ENCODE measurements at places on chromosomes 2 and 18. TPM values are rescaled to one million over a fixed set of nuclear protein-coding genes. Genes with fewer than 3 reads are reported as not detected.
A peak's percentile ranks its signal among the peaks of the same experiment; 100 is the strongest.

- peak; percentile 38 for DNase-seq
These were observed 161.2 kb upstream of the PIEZO2 start for GRCh38 chr18:11310476-11311086.

The VWA3B gene
- polyA plus RNA-seq: not detected

The L3MBTL4 gene
- polyA plus RNA-seq: 3.9 TPM

The CXCR1 gene
- polyA plus RNA-seq: not detected

DNA sequence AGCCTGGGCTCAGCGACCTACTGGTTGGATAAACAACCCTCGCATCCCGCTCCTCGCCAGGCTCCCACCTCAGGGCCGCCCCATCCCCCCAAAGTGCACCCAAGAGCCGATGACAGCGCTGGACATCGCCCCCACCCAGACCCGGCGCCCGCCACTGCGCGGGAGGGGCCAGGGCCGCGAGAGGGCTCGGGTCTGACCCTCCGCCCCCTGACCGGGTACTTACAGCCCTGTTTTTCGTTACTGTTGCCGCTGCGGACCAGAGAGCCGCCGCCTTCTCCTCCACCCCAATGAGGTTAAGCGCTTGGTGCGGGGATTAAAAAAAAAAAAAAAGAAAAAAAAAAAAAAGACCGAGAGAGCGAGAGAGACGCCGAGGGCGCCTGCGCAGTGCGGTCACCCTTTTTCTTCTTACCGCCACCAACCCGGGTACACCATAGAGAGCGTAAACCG lies at the start of gene CLASP1:
TSS of gene CLASP1 (minus strand) at position 314 of the 447 bp plus-strand sequence. CDS start 43,567 bp downstream, outside the sequence.
- DNase-seq: no peak

The CIB4 gene
- not detected for polyA plus RNA-seq

The TGFA gene
- polyA plus RNA-seq: 8.3 TPM

DNA sequence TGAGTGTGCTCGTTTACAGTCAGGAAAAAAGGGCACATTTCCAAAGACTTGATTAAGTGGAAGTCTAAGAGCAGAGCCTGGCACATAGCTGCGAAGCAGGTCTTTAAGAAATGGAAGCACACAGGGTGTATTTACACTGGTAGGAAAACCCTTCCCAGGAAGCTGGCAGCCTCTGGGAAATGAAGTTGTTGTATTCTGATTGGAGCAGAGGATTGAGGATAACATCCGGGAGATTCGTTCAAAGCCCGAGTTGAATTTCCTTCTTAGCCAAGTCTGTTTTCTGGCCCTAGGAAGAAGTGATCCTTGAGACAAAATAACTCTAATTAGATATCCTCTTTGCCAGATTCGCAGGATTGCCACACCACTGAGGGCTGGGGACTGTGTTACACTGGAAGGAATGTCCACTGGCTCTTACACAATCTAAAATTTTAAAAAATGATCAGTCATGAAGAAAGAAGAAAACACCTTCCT lies 75.9 kb downstream of the ITGB1BP1 start:
- DNase-seq: no peak

DNA sequence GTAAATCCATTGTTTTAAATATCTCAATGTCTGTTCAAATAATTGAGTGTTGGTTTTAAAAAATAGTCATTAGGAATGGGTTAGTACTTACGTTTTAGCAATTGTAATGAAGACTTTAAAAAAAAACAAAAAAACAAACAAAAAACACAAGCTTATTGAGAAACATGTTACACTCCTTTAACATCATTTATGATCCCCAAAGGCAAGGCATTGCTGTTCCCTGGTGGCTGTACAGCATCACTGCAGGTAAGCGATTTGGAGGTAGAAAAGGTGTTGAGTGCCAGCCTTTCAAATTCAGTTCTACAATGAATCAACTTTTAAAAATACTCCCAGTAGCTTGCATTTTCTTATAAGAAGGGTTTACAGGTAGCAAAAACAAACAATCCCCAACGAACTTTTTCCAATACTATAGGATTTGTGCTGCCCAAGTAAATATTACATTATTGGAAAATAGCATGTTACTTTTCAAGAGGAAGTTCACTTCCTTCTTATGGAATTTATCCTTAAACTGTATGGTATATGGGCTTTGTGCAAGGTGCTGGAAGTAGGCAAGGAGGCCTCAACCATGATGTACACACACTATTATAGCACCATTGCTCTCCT lies 27.5 kb downstream of the CNRIP1 start:
- no peak for DNase-seq

- DNase-seq: no peak
These were observed 134.1 kb downstream of the KCNH7 start for GRCh38 chr2:162704496-162704895.

The PRADC1 gene
- 57.7 TPM for polyA plus RNA-seq

- DNase-seq: no peak
These were observed 596.9 kb downstream of the DCC start for GRCh38 chr18:52936931-52937330.

- DNase-seq: no peak
These were observed 88.1 kb upstream of the ZEB2 start for GRCh38 chr2:144607891-144608521.

GRCh38 chr18:62404881-62405280 lies 79.8 kb downstream of the TNFRSF11A start:
- no peak for DNase-seq

DNA sequence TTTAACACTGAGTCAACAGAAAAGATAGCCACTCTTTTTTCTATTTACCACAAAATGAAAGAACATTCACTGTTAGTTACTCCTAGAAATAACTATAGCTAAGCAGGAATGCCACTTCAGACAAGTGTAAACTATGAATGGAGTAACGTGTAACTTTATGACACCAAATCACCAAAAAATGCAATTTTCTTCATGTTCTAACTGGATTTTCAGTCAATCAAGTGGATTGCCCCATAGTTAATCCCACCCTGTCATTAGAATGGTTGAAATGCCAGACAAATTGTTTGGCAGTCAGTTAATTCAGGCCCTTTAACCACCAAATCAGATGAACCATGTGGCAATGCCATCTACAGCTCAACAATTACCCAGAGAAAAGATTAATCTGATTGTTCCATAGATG lies 9.9 kb downstream of the EPHA4 start:
- DNase-seq: no peak

GRCh38 chr2:74700643-74701372 lies 46.8 kb downstream of the SEMA4F start:
- no peak for DNase-seq

DNA sequence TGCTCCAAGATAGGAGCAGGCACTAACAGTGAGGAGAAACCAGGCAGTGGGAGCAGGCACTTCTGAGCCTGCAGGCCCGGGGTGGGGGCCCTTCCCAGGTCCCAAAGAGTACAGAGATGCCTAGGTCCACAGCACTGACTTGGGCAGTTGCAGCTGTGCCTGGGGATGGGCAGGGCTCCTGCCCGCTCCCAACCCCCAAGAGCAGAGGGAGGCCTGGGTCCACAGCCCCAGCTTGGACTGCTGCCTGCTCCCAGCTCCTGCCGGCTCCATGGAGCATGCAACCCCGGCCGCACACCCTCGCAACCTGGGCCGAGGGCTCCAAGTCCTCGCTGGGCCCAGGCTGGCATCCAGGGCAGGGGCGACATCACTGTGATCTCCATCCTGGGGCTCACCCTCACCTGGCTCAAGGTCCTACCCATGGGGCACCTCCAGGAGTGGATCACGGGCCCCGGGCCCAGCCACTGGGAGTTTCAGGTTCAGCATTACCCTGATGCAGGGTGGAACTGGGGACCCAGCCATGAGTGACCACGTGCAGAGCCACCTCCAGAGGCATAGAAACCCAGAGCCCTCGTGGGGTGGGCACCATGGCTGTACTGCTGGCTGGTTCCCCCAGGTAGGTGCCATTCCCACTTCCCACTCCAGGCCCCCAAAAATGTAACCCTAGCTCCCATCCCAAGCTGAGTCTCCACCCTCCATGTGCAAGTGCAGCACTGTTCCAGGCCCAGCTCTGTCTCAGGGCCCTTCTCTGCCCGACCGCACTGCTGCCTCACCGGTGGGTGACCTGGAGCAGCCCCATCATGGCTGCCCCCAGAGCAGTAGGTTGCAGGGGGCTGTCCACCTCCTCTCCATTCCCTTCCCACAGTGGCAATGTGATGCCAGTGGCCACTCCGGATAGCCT lies 325.6 kb downstream of the NR4A2 start:
- DNase-seq: no peak

GRCh38 chr2:240725671-240726070 lies 34.0 kb downstream of the AQP12A start:
- DNase-seq: no peak

DNA sequence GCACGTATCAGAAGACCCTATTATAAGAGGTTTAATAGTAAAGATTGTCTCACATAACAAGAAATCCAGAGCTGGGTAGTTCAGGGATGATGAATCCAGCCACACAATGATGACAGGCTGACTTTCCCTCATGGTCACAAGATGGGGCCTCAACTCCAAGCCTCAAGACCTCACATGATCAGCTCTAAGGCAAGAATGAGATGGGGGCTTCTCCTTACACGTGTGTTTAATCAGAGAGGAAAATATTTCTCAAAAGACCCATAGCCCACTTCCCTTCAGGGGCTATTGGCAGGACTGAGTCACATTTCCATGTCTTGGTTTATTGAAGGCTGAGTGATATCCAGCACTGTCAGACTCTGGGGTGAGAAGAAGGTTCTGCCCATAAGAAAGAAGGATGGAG lies 100.2 kb upstream of the FOSL2 start:
- no peak for DNase-seq

- DNase-seq: no peak
These were observed 37.7 kb downstream of the STON1 start for GRCh38 chr2:48567671-48568070.

The GAD1 gene
- 4.1 TPM for polyA plus RNA-seq

DNA sequence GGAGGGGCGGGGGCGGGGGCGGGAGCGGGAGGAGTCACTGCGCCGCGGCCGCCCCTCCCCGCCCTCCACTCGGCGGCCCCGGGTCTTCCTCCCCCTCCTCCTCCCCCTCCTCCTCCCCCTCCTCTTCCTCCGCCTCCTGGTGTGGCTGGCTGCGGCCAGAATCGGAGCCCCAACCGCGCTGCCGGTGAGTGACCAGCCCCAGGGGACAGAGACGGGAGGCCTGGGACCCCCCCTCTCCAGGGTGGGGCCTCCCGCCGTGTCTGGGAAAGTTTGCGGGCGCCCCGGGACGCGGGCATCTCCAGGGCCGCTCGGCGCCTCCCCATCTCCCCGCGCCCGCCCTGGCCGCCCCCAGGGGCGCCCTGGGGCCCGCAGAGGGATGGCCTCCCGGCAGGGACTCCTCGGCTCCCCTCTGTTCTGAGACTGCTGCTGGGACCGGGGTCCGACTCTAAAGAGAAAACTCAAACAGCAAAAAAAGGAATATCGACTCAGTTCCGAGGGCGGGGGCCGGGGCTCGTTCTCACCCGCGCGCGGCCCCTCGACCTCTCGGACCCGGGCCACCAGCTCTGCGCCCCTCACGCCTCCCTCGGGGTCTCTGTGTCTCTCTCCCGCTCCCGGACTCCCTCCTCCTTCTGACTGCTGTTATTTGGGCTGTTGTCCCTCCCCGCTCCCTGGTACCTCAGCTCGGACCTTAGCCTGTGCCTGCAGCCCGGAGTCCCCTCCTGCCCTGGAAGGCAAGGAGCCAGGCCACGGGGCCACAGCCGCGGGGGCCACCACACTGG lies at the start of gene STON1:
TSS of gene STON1 (plus strand) at position 122 of the 779 bp plus-strand sequence. CDS start 50,480 bp downstream, outside the sequence.
- DNase-seq: peak; percentile 70

- DNase-seq: no peak
These were observed 15.6 kb downstream of the SUCLG1 start for GRCh38 chr2:84443477-84443876.

DNA sequence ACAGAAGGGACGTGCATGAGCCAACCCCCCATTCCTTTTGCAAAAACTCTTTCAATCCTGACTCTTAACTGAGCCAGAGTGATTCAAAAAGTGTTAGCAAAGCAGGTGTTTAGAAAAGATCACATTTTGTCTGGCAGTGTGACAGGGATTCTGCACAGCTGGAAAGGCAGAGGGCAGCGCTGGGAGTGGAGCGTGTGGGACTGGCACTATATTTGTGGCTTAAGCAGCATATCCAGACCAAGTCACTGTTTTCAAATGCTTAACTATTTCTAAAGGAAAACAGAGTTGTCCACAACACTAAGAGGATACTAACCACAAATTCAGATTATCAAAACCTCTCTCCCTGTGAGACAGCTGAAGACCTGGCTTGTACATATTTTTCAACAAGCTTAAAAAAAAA lies 19.0 kb downstream of the CABYR start:
- DNase-seq: no peak

DNA sequence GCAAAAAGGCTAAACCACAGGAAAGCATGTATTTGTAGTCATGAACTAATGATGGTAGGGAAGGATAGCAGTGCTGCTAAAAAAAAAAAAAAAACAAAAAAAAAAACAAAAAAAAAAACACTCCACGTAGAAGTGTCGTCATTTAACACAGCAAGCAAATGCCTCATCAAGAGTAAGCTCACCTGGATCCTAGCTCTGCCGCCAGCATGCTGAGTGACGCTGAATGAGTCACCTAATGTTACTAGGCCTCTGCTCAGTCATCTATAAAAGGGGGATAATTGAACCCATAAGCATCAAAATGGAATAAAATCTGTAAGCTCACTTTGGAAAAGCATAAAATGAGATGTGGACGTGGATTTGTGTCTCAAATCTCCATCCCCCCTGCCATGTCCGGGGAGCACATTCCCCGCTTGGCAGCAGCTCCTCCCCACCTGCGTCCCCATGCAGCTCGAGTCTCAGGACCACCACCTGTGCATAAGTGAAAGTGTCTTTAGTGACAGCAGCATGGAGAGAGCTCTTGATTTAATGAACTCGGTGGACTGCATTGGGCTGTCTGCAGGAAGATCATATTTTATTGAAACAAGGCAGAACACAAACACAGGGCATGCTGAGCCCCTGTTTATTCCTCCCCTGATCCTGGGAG lies 427.5 kb downstream of the LRATD1 start:
- peak; percentile 17 for DNase-seq
